ENCODE measurements at places on chromosomes 11 and 22.
A peak's percentile ranks its signal among the peaks of the same experiment; 100 is the strongest.

GRCh38 chr11:128776069-128776423, 82.2 kb downstream of the FLI1 start:
- peak; percentile 26 for DNase-seq

GRCh38 chr11:22787551-22788162, 41.9 kb downstream of the SVIP start:
- no peak for DNase-seq

DNA sequence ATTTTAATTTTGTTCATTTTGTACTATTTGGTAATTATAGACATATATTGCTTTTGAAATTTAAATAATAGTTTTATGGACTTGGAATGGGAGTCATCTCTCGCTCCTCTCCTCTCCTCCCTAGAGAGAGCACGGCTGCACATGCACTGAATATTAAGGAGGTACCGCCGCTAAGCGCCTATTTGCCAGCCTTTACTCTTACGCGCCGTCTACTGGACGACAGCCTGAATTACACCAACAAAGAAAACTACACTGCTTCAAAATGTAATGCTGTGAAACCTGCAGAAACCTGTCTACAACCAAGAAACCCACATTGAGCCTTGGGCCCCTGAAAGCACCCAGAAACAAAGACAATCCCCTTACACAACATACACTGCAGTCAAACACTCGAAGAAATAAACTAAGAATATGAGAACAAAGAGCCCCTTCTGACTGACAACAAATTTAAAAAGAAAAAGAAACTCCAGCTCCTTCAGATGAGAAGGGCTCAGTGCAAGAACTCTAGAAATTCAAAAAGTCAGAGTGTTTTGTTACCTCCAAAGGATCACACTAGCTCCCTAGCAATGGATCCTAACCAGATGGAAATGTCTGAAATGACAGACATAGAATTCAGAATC, 737.2 kb downstream of the LRRC4C start:
- no peak for DNase-seq

- DNase-seq: no peak
Measured at GRCh38 chr11:45847911-45848316, 639 bp downstream of the CRY2 start.

DNA sequence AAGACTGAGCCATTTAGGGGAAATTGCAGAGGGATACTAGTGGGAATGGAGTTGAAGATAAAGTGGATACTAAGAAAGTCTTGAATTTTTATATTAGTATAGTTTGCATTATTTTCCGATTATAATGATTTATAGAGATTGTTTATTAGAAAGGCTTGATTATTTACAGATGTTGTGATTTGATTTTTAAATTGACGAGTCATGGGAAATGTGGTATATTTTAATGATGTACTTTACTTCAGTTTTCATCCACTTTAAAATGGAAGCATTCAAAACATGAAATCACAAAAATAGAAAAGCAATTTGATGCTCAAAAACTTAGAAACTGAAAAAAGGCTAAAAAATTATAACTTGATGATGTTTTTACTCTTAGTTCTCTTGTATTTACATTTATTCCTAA, 21.2 kb downstream of the USP47 start:
- no peak for DNase-seq

DNA sequence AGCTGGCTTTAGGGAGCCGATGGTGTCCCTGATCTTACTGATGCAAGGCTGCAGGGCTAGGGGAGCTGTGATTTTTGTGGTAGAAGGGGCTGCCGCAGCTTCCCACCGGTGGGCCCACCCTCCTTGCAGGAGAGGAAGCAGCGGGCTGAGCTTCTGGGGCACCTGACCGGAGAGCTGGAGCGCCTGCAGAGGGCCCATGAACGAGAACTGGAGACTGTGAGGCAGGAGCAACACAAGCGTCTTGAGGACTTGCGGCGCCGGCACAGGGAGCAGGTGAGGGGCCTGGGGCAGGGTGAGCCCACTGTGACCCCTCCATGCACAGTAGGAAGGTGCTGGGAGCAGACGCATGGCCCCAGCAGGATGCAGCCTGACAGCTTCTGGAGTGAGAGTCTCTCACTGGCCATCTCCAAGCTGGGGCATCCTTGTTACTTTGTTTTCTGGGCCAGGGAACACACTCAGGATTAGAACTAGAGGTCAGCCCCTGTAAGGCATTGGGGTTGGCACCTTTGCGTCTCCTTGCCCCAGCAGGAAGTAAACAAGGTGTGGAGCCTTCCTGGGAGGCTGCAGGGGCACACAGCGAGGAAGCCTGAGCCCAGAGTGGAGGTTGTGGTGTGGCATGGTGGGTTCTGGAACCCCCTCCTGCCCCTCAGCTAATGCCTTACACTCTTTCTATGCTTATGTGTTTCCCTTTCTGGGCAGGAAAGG, 66.7 kb downstream of the CEP164 start:
- DNase-seq: no peak
